Thoracic aorta (tissue), 2 donors: ENCODE measurements at places on chromosomes 6 and 20. TPM values are rescaled to one million over a fixed set of nuclear protein-coding genes. Genes with fewer than 3 reads are reported as not detected.

GRCh38 chr6:156618600-156619205, 158.5 kb upstream of the ARID1B start:
- DNase-seq, result no peak
- no peaks in the 10 kb centered on the region for H3K27me3 ChIP-seq
- H3K4me1 ChIP-seq, result peaks cover 17% of the 10 kb centered on the region
- H3K27ac ChIP-seq, result no peak overlapping the region

GRCh38 chr6:167996424-167997199, 859 bp upstream of the KIF25 start:
- H3K27ac ChIP-seq, result no peak overlapping the region
- no peaks in the 10 kb centered on the region for H3K4me1 ChIP-seq
- no peak overlapping the region for H3K4me3 ChIP-seq
- no peak for DNase-seq

GRCh38 chr20:18628330-18628920, 40.6 kb downstream of the DTD1 start:
- no peak for DNase-seq
- no peak overlapping the region for H3K27ac ChIP-seq
- H3K27me3 ChIP-seq, result no peaks in the 10 kb centered on the region
- H3K36me3 ChIP-seq, result no peaks in the 10 kb centered on the region

GRCh38 chr20:48657426-48658197, 170.2 kb downstream of the PREX1 start:
- no peaks in the 10 kb centered on the region for H3K27me3 ChIP-seq
- DNase-seq, result peak; percentile 28
- no peak overlapping the region for H3K4me3 ChIP-seq
- H3K36me3 ChIP-seq, result peaks cover 41% of the 10 kb centered on the region
- H3K4me1 ChIP-seq, result peaks cover 44% of the 10 kb centered on the region
- H3K27ac ChIP-seq, result no peak overlapping the region

DNA sequence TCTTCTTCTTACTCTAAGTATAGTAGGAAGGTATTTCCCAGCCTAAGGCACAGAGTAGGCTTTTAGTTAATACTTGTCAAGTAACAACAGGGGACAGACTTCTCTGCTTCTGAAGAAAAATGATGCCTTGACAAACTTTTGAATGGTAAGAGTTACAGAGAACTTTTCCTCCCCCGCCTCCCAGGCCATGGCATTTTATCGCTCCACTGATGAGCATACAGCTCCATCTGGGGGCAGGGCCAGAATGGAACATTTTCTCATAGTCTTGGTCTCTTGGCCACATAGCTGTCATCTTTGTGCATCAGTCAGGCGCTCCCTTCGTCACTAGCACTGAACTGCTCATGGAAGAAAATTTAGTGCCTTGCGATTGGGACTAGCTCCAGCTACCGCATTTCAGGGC, 1066.8 kb upstream of the CITED2 start:
- no peaks in the 10 kb centered on the region for H3K27me3 ChIP-seq
- no peak overlapping the region for H3K27ac ChIP-seq
- H3K4me3 ChIP-seq, result no peak overlapping the region

DNA sequence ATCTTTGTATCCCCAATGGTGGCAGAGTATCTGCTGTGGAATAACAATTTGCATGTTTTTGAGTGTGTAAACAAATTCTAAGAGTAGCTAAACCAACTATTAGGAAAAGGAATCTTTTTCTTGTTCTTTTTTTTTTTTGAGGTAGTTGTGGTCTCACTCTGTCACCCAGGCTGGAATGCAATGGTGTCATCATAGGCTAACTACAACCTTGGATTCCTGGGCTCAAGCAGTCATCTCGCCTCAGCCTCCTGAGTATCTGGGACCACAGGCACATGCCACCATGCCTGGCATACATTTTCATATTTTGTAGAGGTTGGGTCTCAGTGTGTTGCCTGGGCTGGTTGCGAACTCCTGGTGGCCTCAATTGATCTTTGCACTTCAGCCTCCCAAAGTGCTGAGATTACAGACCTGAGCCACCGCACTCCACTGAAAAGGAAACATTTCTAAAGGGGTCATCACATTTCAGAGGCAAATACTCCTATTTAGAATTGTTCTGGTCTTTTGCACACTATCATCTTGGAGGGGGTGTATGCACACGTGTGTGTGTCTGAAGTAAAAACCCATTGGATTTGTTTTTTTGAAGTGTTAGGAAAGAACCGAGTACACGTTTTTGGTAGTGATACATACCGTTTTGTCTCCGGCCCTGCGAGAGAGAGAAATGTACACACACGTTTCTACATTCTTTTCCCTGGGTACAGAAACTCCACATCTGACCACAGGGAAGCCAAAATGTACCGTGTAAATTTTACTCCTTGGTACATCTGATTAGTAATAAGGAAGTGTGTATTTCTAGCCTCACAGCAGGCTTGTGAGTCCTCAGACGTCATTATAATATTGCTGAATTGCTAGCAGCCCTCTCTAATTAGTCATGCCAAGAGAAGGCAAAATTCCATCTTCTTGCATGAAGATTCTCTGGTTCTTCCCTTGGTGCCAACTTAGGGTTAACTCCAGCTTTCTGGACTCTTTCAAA, 183.6 kb downstream of the JARID2 start:
- H3K4me1 ChIP-seq, result peaks cover 52% of the 10 kb centered on the region
- H3K27ac ChIP-seq, result no peak overlapping the region
- no peak overlapping the region for H3K4me3 ChIP-seq
- DNase-seq, result no peak
- no peaks in the 10 kb centered on the region for H3K36me3 ChIP-seq

DNA sequence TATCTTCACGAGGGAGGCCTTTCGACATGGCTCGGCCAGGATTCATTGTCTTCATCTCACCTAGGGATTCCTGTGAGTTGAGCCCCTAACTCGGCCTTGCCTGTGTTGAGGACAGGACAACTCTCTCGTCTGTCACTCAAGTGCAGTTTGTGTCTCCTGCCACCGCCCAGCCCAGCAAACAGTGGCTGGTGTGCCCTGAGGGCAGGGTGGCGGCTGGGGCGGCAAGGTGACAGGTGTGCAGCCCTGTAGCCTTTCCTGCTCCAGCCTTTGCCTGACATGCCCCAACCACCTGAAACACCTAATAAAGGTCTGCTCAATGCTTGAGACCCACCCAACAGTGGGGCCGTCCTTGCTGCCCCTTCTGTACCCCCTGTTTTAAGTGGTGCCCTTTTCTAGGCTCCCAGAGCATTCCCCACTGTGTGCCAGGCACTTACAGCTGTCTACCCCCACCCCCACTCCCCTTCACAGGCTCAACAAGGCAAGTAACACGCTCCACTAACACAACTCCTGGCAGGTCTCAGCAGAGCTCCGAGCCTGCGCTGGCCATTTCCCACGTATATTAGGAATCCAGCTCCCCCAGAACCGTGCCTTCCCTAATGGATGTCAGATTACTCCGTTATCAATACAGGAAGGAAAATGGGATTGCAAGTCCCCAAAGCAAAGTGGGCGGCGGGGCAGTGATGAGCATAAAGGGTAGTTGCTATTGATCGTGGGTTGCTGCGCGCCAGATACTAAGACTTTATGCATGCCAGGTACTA, 17.7 kb downstream of the GFRA4 start:
- H3K27ac ChIP-seq, result no peak overlapping the region
- H3K4me3 ChIP-seq, result no peak overlapping the region
- no peaks in the 10 kb centered on the region for H3K4me1 ChIP-seq
- no peaks in the 10 kb centered on the region for H3K27me3 ChIP-seq
- DNase-seq, result no peak
- H3K36me3 ChIP-seq, result peaks cover 30% of the 10 kb centered on the region

DNA sequence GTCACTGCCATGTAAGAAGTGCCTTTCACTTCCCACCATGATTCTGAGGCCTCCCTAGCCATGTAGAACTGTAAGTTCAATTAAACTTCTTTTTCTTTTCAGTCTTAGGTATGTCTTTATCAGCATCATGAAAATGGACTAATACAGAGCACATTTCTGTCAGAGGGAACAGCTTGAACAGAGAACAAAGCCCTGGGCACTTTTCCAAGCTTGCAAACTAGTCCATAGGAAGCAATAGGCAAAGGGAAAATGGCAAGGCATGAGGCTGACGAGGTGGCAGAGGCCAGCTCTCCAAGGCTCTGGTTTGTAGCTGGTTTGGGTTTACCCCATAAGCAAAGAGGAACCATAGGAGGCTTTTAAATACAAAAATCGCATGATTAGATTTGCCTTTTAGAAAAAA, 185.1 kb upstream of the HDDC2 start:
- DNase-seq, result no peak
- H3K27ac ChIP-seq, result no peak overlapping the region
- no peaks in the 10 kb centered on the region for H3K4me1 ChIP-seq
- H3K27me3 ChIP-seq, result no peaks in the 10 kb centered on the region
- H3K4me3 ChIP-seq, result no peak overlapping the region

Gene OLIG3
- total RNA-seq, result not detected

Gene MEI4
- not detected for total RNA-seq

Gene PDSS2
- 9.9 TPM for total RNA-seq

Gene TFAP2A
- 0.78 TPM for total RNA-seq

Gene ISM1
- total RNA-seq, result 25.1 TPM

Gene CPXM1
- total RNA-seq, result not detected
